Activated CD4-positive, CD25-positive, alpha-beta regulatory T cell (primary cell): ENCODE measurements at places on chromosomes 12 and 14.

- DNase-seq, result no peak
Measured at GRCh38 chr12:49230805-49231194, 34.1 kb upstream of the TUBA1C start.

GRCh38 chr12:97757481-97758193, 295.0 kb downstream of the RMST start:
- DNase-seq, result no peak

- DNase-seq, result no peak
Measured at GRCh38 chr14:34212172-34212929, 249.7 kb downstream of the SPTSSA start.

DNA sequence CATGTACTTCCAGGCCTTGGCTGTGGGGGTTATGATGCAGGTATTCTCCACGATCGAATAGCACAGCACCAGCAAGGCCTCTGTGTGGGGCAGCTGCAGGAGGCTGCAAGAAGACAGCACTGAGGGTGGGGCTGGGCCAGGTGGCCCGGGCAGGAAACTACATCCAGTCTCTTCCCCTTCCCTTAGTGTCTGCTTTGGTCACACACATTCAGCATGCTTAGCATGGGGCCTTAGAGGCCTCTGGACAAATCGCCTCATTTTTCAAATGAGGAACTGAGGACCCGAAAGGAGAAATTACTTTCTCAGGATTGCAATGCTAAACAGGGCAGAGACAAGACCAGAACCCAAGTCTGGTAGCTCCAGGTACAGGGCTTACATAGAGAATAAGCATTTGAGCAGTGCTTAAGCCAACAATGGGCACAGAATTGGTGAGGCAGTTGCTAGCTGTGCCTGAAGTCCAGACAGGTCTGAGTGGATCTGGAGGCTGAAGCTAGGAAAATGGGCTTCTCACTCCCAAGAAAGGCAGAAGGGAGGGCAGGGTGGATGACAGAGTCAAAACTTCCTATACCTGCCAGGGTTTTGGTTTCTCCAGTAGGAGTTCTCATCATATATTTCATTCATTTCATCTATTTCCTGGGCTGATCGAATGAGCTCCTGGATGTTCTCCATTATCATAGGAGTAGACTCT, 3.5 kb downstream of the ACRBP start:
- no peak for DNase-seq

- no peak for DNase-seq
Measured at GRCh38 chr12:53098354-53098981, 1.0 kb downstream of the IGFBP6 start.

DNA sequence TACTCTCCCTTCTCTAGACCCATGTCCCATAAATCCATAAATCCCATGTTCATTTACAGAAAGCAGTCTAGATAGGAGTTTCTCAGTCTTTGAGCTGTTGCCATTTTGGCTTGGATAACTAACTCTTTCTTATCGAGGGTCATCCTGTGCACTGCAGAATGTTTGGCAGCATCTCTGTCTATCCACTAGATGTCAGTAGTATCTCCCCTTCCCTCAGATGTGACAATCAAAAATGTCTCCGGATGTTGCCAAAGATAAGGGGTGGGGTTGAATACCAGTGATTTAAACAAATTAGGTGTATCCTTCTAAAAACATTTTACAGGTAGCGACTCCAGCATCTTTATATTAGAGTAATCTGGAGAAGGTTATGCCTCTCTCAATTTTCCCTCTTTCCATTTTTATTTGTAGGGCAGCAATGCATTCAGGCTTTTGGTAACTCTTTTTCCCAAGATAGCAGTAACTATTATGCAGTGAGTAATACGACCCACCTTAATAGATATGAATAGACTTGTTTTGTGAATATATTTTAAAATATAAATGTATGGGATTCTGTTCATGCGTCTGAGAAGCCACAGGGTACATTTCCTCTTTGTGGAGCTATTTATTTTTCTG, 100.7 kb downstream of the LRRK2 start:
- no peak for DNase-seq

DNA sequence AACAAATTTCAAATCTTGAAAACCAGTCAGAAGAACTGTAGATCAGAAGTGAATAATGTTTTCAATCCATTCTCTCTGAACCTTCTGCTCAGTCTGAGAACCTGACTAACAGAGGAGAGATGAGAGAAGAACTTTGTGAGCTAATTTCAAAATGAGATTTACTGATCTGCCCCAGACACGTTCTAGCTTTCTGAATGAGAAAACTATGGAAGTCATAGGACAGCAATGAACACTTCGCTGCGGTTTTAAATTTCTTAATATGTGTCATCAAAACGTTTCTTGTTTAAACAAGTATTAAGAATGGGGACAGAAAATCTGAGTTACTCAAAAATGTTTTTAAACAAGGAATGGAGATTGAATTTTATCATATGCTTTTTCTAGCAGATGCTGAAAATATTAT, 66.6 kb upstream of the FAR2 start:
- DNase-seq, result no peak

GRCh38 chr14:100138955-100139354, 20.5 kb downstream of the DEGS2 start:
- DNase-seq, result no peak

GRCh38 chr14:62209287-62209899, 447.2 kb downstream of the SNAPC1 start:
- no peak for DNase-seq

GRCh38 chr14:95215094-95215725, 57.9 kb upstream of the DICER1 start:
- DNase-seq, result no peak

GRCh38 chr14:42277840-42278239, 671.2 kb downstream of the LRFN5 start:
- DNase-seq, result no peak

DNA sequence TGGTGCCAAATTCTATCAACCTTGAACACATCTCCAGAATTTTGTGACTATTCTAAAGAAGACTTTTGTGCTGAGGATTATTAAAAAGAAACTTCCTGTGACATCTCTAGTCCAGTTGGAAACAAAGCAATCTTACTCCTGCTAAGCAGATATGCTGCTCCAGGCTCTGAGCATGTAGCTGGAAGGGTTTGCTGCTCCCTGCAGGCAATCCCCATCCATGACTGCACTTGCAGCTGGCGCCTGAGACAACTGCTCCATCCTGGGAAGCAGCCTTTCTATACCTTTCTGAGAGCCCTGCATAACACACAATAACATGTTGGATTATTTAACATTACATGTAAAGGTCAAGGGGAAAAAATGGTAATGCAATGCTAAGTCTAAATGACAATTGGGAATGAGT, 105.1 kb downstream of the NDUFA12 start:
- no peak for DNase-seq

DNA sequence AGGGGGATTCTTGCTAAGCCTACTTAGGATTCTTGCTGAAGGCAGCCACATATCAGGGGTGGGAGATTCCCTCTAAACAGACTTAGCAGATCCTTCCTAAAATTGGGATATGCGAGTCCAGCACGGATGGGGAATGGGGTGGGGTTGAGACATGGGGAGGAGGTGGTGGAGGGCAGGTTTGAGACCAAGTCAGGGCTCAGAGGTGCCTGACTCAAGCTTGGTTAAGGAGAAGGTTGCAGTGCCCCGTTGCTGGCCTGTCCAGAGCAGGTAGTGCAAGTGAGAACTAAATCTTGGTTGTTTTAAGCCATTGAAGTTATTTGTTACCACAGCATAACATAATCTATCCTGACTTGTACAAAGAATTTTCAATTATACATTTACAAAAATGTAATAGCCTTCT, 359.7 kb downstream of the AACS start:
- no peak for DNase-seq

DNA sequence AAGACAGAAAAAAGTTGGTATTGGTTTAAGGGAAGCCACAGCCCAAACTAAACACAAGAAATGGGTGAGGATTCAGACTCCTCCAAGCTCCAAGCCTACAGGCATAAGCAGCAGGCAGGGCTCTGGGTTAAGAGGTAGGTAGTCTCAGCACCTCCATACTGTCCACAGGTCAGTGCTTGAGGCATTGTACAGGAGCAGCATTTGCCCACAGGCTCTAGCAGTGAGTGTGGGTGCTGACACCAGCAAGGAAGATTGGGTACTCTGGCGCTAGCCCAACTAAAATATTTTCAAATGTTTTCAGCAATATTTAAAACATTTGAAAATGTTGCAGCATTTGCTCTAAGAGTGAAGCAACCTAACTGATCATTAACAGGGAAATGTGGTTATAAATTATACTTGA, 33.1 kb downstream of the FERMT2 start:
- no peak for DNase-seq

- no peak for DNase-seq
Measured at GRCh38 chr14:105303949-105304348, 3.1 kb upstream of the BRF1 start.

DNA sequence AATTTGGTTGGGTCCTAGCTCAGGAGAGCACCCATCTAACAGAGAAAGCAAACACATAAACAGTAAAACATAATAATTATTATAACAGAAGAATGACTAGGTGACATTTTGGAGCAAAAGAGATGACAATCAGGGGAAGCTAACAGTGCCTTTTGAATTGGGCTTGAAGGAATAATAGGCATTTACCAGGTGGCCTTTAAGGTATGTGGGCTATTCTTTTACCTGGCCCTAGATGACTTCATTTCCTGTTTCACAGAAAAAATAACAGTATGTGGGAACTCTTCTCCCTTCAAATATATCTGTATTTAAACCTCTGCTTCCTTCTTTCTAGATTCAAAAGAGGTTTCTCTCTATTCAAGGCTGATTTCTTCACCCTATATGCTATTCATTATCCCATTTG, 3.8 kb downstream of the IRAK4 start:
- DNase-seq, result no peak

GRCh38 chr12:57549203-57549908, 488 bp upstream of the KIF5A start:
- DNase-seq, result no peak

GRCh38 chr14:87944987-87945604, 47.9 kb downstream of the GALC start:
- no peak for DNase-seq

DNA sequence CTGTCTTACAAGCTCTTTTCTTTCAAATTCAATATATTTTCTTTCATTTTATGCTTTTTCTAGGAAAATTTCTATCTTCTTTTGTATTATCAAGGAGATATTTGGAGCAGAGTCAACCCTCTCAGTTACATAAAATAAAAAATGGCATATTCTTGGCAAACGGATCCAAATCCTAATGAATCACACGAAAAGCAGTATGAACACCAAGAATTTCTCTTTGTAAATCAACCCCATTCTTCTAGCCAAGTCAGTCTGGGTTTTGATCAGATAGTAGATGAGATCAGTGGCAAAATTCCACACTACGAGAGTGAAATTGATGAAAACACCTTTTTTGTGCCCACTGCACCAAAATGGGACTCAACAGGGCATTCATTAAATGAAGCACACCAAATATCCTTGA, 20.6 kb downstream of the PIK3C2G start:
- DNase-seq, result no peak

DNA sequence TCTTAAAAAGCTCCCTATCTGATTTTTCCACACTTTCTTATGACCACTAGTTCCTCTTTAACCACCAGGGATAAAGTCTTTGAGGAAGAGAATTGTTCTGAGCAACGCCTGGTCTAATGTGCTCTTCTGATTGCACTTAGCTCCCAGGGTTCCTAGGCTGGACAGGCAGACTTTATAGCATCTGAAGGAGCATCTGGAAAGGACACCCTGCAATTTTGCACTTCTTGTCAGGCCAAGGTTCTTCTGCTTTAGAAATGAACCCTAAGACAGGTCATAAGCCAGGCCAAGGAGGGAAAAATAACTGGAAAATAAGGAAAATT, 126.3 kb downstream of the KTN1 start:
- no peak for DNase-seq

GRCh38 chr12:119075222-119075787, 94.0 kb downstream of the SRRM4 start:
- DNase-seq, result no peak

DNA sequence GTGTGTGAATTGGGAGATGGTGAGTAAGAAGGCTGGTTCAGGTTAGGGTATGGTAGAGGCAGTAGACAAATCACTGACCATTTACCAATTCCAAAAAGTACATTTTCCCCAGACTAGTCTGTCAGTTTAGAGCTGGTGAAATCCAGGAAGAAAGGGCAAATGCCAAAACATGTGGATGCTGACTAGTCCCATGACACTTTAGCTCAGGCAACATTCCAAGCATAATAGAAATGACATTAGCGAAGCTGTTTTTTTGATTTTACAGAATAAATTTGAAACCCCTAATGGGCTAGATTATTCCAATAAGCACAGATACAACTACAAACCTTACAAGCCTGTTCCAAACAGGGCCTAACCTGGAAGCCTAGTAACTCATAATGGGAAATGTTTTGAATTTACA, 884.2 kb downstream of the FLRT2 start:
- no peak for DNase-seq

GRCh38 chr14:62655166-62655565, 390.1 kb downstream of the KCNH5 start:
- DNase-seq, result no peak

- no peak for DNase-seq
Measured at GRCh38 chr12:102633981-102634605, 153.7 kb upstream of the IGF1 start.

GRCh38 chr12:52284562-52285171, 6.7 kb downstream of the KRT81 start:
- no peak for DNase-seq

GRCh38 chr14:104284636-104285507, 146.5 kb downstream of the KIF26A start:
- DNase-seq, result no peak

DNA sequence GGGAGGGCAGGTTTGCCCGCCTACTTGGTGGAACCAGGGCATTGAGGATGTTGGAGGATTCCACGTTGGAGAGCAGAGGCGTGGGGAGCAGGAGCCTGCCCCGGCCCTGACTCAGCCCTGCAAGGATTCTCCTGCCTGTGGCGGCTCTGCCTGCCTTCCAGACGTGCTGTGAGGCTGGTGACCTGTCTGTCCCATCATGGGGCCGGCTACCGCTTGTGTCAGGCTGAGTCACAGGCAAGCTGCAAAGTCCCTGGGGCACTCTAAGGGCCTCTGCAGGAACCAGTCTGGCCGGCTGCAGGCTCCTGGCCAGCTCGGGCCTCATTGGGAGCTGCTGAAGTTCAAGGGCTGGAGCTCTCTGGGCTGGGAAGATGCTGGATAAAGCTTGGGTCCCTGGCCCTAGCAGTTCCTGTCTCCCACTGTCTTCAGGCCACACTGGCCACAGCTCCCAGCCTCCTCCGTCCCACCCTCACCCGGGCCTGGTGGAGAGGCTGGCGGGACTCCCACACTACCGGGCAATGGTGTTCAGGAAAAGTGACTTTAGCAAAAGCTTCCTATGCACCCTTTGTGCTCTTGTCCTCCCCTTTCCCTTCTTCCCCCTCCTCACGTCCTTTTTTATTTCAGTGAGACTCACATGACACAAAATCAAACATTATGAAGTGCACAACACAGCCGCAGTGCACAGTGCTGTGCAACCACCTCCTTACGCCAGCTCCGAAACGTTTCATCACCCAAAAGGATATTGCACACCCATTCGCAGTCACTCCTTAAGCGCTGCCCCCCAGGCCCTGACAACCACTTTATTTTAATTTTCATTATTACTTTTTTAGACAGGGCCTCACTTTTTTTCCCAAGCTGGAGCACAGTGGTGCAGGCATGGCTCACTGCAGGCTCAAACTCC, 22.0 kb upstream of the ULK1 start:
- no peak for DNase-seq

- no peak for DNase-seq
Measured at GRCh38 chr12:32120419-32120818, 13.8 kb downstream of the BICD1 start.

GRCh38 chr14:78709795-78710557, 539.8 kb downstream of the NRXN3 start:
- DNase-seq, result no peak
